Prostate gland (tissue), 2 donors: ENCODE measurements at places on chromosomes 13 and 19.

DNA sequence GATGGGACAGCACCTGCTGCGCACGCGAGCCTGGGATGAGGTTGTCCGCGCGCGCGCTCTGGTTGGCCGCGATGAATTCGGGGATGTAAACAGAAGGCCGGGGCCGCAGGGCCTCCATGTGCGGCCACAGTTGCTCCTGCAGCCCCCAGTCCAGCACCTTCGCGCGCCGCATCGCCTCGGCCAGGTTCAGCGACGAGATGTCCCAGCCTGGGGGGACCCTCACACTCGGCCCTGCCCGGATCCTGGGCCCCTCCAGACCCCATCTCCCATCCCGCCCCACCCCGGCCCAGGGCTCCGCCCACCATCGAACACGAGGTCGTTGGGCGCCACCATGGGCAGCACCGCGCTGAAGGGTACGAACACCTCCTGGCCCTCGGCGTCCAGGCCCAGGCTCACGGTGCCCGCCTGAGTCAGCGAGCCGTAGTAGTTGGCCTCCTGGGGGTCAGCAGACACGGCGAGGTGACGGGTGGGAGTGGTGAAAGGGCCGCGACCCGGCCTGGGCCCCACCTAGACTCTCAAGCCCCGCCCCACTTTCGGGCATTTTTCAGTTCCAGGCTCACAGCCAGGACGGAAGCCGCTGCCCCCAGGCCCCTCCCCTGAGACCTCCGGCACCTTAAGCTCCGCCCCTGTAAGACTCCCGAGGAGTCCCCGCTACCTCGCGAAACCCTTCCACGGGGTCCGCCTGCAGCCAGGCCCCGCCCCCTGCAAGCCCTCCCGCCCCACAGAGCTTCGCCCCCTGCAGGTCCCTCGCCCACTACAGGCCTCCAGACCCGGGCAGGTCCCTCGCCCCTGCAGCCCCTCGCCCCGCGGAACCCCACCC lies 1.1 kb downstream of the ISYNA1 start:
- peak; percentile 71 for DNase-seq

- no peak for DNase-seq
Observed at GRCh38 chr19:11138601-11139300, 16.8 kb downstream of the SPC24 start.

- no peak for DNase-seq
Observed at GRCh38 chr13:82634946-82635345, 1247.3 kb downstream of the SLITRK1 start.

GRCh38 chr19:42555317-42555716 lies 27.0 kb upstream of the CEACAM1 start:
- DNase-seq: no peak

GRCh38 chr13:33199289-33199850 lies 86.2 kb downstream of the STARD13 start:
- no peak for DNase-seq
